NT2/D1 (cell line): ENCODE measurements at places on chromosomes 2 and 18.
A peak's percentile ranks its signal among the peaks of the same experiment; 100 is the strongest.

- DNase-seq = no peak
Measured at GRCh38 chr18:55073116-55073515, 113.9 kb upstream of the CCDC68 start.

- no peak for DNase-seq
Measured at GRCh38 chr2:33160191-33160590, 213.4 kb downstream of the LTBP1 start.

- no peak for DNase-seq
Measured at GRCh38 chr2:167100506-167100905, 212.2 kb downstream of the XIRP2 start.

DNA sequence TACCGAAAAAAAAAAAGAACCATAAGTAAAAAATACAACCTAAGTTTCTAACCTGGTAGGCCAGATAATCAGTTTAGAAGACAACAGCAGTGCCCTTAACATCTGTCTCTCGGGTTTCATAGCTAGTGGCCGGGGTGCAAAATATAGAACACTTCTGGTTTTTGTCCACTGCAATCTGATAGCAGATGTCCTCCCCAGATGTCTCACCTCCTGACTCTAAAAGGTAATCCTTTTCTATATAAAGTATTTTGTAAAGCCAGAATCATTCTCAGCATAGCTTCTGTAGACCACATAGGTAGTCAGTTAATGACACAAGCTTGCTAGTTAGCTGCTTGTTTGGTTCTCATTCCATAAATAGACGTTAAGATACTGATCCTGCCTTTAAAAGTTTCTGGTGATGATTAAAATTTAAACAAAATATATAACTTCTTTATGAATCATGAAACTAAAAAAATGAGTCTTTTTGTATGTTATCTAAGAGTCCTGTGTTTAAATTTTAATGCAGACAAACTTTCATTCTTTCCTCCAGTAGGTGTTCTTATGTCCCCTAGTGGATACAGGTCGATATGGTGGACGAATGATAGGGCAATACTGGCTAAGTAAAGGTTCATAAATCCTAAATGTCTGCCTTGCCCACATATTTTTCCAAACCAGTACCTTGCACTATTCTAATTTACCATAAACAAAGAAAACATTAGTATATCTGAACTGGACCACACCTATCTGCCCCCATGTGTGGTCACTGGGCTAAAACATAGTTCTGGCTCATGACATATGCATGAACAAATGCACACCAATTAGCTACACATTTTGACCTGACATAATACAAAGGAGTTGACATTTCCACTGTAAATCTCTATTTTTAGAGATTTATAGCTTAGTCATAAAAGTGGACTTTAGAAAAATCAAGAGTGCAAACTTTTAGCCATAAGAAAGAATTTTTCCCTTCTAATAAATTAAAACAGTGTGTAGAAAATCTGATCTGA is 171.0 kb downstream of the SRBD1 start:
- no peak for DNase-seq

GRCh38 chr2:53473775-53474311 is 293.8 kb upstream of the CHAC2 start:
- DNase-seq = no peak

GRCh38 chr18:37658894-37659293 is 93.3 kb upstream of the CELF4 start:
- DNase-seq = no peak

DNA sequence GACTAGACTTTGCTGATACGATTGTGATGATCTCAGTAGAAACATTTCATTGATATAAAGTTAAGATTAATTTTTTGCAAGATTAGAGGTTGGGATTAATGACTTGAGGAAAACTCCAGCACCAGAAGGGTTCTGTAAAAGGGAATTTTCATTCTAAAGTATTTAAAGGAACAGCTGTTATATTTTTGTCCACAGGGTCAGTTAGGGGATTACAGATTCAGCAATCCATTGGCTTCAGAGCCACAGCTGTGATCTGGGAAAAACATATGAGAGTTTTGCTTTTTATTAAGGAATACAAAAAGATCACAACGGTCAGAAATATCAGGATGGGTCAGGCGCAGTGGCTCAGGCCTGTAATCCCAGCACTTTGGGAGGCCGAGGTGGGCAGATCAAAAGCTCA is 19.6 kb upstream of the REV1 start:
- no peak for DNase-seq

- DNase-seq = no peak
Measured at GRCh38 chr18:12658426-12659138, 675 bp upstream of the SPIRE1 start.

DNA sequence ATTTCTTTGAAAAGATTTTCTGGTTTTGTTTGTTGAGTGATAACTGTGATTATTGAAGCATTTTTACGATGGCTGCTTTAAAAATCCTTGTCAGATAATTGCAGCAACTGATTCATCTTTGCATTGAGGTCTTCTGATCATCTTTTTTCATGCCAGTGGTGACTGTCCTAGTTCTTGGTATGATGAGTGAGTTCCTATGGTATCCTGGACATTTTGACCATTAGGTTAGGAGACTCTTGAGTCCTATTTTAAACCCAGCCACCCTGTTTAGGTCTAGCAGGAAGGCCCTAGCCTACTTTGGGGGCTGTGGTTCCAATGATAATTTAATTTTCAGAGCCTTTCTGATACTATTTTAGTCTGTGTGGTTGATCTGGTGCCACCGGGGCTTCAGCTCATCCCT is 72.7 kb upstream of the REV1 start:
- DNase-seq = no peak

- peak; percentile 69 for DNase-seq
Measured at GRCh38 chr2:198788676-198789075, 669.1 kb downstream of the SATB2 start.

DNA sequence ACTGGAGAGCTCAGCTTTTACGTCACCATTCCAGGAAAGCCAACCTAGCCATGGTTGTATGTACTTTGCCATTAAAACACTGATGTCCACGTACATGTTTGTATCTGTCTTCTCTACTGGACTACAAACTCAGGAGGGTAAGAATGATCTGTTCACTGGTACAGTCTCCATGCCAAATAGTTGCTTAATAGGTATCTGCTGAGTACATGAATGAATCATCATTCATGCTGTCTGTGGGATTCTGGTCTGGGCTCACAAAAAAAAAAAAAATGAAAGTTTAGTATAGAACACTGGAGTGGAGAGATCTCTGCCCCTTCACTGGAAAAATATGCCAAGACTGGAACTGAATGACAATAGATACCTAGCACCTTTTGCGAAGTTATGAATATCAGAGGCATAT is 102.6 kb upstream of the ITGA4 start:
- DNase-seq = no peak

- no peak for DNase-seq
Measured at GRCh38 chr2:175843625-175844024, 158.4 kb downstream of the LNPK start.

GRCh38 chr2:205754285-205754923 is 72.1 kb downstream of the NRP2 start:
- DNase-seq = no peak

GRCh38 chr2:15201009-15201408 is 360.1 kb downstream of the NBAS start:
- no peak for DNase-seq

GRCh38 chr2:5576015-5576414 is 116.2 kb upstream of the SOX11 start:
- no peak for DNase-seq

DNA sequence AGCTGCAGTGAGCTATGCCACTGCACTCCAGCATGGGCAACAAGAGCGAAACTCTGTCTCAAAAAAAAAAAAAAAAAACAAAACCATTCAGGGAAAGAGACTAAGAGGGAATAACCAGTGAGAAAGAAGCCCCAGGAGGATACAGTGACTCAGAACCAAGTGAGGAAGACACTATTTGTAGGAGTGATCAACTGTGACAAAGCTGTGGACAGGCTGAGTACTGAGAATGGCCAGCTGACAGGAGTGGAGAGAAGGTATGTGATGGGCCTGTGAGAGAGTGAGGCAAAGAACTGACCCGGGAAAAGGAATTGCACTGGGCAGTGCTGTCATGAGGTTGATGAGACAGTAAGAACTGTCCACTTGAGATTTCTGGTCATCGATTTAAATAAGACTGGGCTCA is 6.7 kb upstream of the LCT start:
- DNase-seq = no peak

GRCh38 chr2:239792405-239793084 is 232.6 kb downstream of the NDUFA10 start:
- no peak for DNase-seq

DNA sequence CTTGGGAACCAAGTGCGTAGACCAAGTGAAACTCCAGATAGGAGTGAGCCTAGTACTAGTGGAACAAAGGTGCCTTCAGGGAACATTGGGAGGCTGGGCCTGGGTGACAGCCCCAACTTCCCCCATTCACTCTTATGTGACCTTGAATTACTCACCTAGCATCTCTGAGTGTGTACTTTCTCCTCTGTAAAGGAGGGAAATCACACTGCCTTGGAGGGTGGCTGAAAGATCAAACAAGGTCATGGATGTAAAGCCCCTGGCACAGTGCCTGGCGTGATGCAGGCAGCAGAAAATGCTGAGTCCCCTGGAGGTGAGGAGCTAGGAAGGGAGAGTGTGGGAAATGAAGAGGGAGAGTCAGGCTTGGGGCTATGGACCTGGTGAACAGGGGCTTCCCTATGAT is 45.9 kb downstream of the MARCO start:
- DNase-seq = no peak

DNA sequence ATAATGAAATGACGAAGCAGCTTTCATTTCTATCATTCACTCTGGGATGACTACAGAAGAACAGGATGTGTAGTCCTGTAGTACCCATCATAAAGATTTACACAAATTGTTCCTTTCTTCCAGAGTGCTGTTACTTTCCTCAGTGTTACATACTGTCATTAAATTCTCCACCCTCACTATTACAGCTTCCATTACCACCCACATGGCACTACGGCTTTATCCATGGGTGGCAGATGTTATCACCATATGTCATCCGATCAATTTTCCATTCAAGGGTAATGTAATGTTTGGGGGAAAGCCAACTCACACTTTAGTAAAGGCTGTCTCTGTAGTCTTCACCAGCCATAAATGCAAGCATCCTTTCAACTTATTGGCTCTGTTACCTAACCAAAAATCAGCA is 7.1 kb upstream of the CSRNP3 start:
- no peak for DNase-seq

- no peak for DNase-seq
Measured at GRCh38 chr2:30334762-30335363, 103.5 kb downstream of the LBH start.

- no peak for DNase-seq
Measured at GRCh38 chr2:44254023-44254422, 21.3 kb upstream of the SLC3A1 start.
